Esophagus mucosa (tissue), 1 donor: ENCODE measurements at places on chromosomes 7 and 10. TPM values are rescaled to one million over a fixed set of nuclear protein-coding genes. Genes with fewer than 3 reads are reported as not detected.

CCL24 gene
- total RNA-seq, result 0.56 TPM

GRCh38 chr10:112637901-112638300 is 190.9 kb downstream of the VTI1A start:
- no peak for ATAC-seq

POR gene
- total RNA-seq, result 137 TPM

DNA sequence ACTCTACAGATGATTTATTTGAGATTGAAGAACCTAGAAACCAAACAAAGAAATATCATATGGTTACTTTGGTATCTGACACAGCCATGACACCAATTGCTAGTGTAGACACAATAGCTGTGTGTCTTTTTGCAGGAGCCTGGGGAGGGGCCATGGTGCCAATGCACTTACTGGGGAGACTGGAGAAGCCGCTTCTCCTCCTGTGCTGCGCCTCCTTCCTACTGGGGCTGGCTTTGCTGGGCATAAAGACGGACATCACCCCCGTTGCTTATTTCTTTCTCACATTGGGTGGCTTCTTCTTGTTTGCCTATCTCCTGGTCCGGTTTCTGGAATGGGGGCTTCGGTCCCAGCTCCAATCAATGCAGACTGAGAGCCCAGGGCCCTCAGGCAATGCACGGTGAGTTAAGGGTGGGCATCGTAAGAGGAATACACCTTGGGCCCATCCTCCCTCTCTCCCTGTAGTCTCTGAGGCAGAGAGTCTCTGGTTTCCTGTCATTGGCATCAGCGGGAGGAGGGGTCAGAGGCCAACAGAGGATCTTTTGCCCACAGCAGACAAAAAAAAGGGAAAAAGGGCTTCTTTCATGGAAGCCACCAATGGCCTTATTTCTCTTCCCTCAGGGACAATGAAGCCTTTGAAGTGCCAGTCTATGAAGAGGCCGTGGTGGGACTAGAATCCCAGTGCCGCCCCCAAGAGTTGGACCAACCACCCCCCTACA is 1.2 kb downstream of the TMEM139 start:
- ATAC-seq, result no peak

DNA sequence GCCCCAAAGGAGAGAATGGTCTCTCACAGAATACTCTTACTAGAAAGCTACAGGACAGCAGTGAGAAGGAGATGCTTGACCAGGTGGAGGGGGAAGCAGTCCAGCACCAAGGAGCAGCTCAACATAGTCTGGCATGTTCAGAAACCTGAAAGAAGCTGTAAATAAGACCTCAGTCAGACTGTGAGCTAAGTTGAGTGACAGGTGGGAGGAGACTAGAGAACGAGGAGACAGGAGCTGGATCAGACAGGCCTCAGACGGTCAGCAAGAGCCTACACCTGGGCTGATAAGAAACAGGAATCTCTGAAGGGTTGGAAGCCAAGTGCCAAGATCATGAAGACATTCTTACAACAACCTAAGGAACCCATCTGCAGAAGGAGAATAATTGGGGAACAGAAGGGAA is 54.5 kb downstream of the ELMO1 start:
- no peak for ATAC-seq

GLI3 gene
- 15.0 TPM for total RNA-seq

PNLIPRP2 gene
- total RNA-seq, result not detected

OR2A7 gene
- 5.7 TPM for total RNA-seq

DNA sequence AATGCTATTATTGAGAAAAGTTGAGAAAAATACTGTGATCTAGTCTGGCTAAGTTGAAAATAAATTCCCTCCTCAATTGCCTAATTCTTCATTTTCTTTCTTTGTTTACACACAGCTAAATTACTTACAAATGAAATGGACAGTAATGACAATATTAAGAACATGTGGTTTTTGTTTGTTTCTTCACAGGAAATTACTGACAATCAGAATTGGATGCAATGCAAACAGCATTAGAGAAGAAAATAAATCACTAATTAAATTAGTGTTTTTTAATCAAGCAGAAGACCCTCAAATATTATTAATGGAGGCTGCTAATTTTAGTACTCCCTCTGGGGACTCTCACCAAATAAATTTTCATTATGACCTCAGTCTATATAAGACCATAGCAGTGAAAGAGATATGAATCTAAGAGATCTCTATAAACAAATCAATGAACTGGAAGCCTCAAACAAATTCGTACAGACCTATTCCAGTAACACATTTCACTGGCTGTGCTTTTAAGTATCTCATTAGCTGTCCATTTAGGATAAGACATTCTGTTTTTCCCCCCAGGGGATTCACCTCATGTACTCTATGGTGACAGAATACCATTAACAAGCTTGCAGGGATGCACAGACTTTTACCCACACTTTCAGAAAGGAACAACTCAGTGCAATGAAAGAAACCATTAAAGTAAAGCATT is 202.0 kb upstream of the DGKB start:
- ATAC-seq, result no peak

- ATAC-seq, result peak; percentile 54
Observed at GRCh38 chr10:79331226-79331625, 16.0 kb upstream of the PPIF start.

GRCh38 chr10:11336722-11337162 is 274.7 kb downstream of the USP6NL start:
- ATAC-seq, result no peak

SEC31B gene
- 3.2 TPM for total RNA-seq

- ATAC-seq, result no peak
Observed at GRCh38 chr10:17235136-17235535, 7.1 kb downstream of the VIM start.

- no peak for ATAC-seq
Observed at GRCh38 chr10:22489975-22490374, 144.7 kb downstream of the SPAG6 start.

DNA sequence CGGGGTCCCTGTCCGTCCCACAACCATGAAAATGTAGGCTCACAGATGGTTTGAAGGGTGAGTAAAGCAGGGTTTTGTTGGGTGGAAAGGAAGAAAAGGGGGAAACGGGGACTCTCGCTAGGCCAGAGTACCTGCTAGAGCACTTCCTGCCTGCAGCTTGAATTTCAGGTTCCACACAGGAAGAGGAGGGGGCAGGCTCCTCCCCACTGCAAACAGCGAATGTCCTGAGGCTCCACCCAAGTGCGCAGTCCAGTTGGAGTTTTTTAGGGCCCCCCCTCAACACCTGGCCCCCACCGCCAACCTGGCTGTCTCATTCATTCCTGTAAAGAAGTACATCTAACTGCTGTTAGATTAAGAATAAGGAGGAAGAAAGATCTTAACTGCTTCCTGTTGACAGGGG is 414.7 kb downstream of the SH2D4B start:
- no peak for ATAC-seq

- no peak for ATAC-seq
Observed at GRCh38 chr10:16011548-16011947, 151.2 kb upstream of the MINDY3 start.

PRR15 gene
- total RNA-seq, result 0.92 TPM

- peak; percentile 19 for ATAC-seq
Observed at GRCh38 chr7:135160858-135161653, 9.5 kb downstream of the CYREN start.

DNA sequence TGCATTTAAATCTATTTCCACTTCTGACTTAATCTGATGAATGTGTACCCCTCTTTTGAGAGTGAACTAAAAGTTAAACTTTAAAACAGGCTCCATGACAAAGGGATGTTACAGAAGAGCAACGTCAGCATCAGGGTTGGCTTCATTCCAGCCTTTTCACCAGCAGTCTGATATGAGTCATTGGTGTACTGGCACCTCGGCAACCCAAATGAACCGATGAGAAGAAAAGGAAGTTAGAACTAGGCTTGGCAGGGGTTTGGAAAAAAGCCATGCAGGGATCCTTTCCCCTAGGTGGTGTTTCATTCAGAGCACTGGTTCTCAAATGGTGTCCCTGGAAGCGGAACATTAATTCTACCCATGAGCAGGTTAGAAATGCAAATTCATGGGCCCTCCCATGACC is 53.6 kb downstream of the SEC61G start:
- ATAC-seq, result peak; percentile 90

- ATAC-seq, result no peak
Observed at GRCh38 chr10:7378602-7379403, 32.0 kb downstream of the SFMBT2 start.

GRCh38 chr7:114660126-114660486 is 245.5 kb downstream of the FOXP2 start:
- ATAC-seq, result no peak

GRCh38 chr7:87628780-87629569 is 777 bp downstream of the RUNDC3B start:
- ATAC-seq, result peak; percentile 44
